ENCODE measurements at places on chromosomes 7 and 10. TPM values are rescaled to one million over a fixed set of nuclear protein-coding genes. Genes with fewer than 3 reads are reported as not detected.

The ADRB1 gene
- 3.3 TPM for total RNA-seq

The DLG5 gene
- 34.0 TPM for total RNA-seq

The CCDC3 gene
- 12.8 TPM for total RNA-seq

The PHYHIPL gene
- 42.4 TPM for total RNA-seq

- no peak for DNase-seq
Measured at GRCh38 chr7:53191191-53191695, 155.8 kb downstream of the POM121L12 start.

- no peak for DNase-seq
Measured at GRCh38 chr7:23759671-23760391, 49.8 kb downstream of the STK31 start.

- no peak for DNase-seq
Measured at GRCh38 chr7:15686957-15687545, 568 bp upstream of the MEOX2 start.

DNA sequence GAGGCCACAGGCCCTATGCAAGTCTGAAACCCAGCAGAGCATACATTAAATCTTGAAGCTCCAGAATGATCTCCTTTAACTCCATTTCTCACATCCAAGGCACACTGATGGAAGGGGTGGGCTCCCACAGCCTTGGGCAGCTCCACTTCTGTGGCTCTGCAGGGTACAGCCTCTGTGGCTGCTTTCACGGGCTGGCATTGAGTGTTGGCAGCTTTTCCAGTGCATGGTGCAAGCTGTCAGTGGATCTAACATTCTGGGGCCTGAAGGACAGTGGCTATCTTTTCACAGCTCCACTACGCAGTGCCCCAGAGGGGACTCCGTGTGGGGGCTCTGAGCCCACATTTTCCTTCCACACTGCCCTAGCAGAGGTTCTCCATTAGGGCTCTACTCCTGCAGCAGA is 265.7 kb upstream of the MAGI2 start:
- DNase-seq = no peak

- DNase-seq = peak; percentile 26
Measured at GRCh38 chr10:6204063-6204340, 1.3 kb downstream of the PFKFB3 start.

GRCh38 chr7:149027055-149027454 is 1.2 kb downstream of the PDIA4 start:
- no peak for DNase-seq

- no peak for DNase-seq
Measured at GRCh38 chr7:57868771-57869483, 418.9 kb downstream of the ZNF716 start.

DNA sequence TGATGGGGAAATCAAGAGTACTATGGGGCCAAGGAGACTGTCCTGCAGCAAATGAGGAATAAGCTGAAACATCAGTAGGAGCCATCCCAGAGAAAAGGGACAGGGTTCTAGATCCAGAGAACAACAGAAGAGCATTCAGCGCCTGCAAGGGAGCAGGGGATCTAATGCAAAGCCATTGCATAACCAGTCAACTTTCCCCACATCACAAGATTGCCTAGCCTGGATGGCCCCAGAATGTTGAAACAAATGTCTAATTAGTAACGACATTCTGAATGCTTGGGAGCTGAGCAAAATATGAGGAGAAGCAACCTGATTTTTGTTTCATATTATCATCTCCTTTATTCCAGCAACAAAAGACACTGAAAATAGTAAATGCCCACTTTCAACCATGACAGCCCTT is 2.7 kb upstream of the MPP7 start:
- no peak for DNase-seq
